ENCODE measurements at places on chromosomes 1 and 21.

DNA sequence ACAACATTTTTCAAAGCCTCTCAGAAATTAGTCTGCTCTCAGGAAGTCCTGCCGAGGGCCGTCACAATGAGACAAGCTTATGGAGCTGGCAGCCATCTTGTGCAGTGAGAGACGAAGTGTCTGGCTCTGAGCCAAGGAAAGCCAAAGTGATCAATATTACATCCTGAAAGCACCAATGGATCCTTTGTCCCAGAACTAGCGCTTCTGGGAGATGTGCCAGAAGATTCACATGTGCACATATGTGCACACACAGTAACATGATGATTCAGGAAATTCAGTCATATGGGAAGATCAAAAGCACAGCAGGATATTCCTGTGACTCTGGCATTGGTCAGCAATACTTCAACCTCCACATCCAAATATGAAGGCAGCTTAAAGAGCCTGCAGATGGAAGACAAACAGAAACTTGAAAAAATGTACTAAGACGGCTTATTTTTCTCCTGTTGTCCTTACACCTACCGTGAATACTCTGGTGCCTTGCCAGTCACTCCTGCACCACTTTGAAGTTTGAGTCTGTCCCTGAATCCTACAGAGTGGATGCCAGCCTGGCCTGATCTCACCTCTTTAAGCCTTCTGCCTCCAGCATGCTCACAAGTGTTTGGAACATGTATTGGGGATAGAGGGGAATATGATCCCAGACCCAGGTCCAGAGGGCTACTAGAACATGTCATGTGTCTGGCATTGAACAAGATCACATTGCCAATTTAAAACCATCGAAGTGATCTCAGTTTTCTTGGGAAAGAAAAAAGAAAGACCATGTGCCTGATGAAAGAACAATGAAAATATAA is 44.5 kb upstream of the PRRX1 start:
- DNase-seq = no peak

GRCh38 chr1:58497499-58497898 is 49.0 kb downstream of the OMA1 start:
- no peak for DNase-seq

DNA sequence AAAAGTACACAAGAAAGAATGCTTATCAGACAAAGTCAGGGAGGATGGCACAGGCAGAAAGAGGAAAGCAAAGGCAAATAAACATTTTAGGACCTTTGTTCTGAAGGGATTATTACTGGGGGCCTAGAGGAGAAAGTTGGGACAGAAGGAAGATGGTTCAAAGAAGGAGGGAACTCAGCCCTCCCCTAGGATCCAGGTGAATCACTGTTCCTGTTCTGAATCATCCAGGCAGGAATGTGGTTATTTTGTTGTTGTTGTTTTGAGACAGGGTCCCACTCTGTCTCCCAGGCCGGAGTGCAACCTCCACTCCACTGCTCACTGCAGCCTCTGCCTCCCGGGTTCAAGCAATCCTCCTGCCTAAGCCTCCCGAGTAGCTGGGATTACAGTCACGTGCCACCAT is 38.5 kb upstream of the PSEN2 start:
- no peak for DNase-seq

DNA sequence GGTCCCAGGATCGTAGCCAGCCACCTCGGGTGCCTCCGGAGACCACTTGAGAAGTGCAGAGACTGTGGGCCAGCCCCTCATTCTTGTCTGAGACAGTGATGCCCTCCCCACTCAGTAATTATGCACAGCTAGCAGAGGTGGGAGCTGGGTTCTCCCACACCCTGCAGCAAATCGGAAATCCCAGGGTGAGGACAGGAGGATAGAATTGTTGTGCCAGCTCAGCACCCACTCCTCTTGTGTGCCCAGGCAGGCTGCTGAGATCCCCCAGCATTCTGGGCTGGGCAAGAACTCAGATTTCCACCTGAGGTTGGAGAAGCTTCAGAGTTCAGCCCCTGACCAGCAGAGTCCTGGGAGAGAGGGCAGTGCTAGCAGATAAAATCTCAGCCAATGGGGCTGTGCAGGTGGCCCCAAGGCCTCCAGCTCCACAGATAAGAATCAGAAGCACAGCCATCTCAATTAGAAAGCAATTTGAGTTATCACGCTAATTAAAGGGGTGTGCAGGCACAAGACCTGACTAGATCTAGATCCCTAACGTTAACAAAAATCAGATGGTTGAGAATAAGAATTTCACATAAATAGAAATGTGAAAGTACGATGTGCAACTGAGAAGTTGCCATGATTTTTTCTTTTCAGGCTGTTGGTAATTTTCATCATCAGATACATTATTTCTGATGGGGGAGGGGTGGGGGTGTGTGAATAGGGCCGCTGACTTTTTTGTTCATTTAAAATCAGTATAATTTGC is 45.5 kb upstream of the IRF2BP2 start:
- DNase-seq = no peak

DNA sequence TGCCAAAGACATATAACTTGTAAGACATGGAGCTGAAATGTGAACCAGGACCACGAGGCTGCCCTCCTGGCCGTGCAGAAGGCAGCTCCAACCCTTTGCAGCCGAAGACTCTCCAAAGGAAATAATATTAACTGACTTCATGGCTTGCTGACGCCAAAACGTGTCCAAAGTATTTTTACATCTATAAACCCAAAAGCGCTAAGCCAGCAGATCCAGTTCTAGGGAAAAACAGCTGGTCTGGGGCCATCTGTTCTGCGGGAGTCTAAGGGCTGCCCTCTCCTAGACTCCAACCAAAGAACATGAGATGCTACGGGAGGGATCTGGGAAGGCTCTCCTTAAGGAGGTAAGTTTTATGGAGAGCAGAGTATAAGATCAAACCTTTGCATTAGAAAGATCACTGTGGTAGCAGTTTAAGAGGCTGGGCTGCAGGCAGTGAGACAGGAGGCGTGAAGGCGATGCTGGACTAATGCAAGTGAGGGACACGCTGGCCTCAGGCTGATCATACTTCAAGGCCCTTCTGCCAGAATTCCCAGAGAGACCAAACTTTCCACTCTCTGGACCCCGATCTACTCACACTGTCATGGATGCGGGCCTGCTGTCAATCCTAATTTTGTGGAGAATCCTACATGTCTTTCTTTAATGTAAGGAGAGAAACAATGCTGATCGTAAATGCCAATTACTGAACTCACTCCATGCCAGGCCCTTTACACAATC is 1.2 kb downstream of the TMEM53 start:
- DNase-seq = no peak

DNA sequence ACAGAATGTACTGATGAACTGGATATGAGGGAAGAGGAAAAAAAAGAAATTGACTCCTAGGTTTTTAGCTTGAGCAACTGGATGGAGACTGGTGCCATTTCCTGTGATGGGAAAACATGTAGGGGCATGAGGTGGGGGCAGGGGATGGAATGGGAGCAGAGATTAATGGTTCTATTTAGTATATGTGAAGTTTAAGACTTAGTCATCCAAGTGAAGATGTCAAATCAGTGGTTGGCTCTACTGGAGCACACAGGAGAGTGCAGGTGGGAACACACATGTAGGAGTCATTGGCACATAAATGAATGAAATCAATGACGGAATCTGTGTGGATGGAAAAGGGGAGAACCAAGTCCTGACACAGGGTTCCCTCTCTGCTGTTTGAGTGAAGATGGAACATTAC is 224.4 kb upstream of the COA6 start:
- no peak for DNase-seq

GRCh38 chr1:176444286-176444685 is 18.7 kb upstream of the PAPPA2 start:
- DNase-seq = no peak

- DNase-seq = no peak
Observed at GRCh38 chr1:62011006-62011405, 183.6 kb upstream of the L1TD1 start.

DNA sequence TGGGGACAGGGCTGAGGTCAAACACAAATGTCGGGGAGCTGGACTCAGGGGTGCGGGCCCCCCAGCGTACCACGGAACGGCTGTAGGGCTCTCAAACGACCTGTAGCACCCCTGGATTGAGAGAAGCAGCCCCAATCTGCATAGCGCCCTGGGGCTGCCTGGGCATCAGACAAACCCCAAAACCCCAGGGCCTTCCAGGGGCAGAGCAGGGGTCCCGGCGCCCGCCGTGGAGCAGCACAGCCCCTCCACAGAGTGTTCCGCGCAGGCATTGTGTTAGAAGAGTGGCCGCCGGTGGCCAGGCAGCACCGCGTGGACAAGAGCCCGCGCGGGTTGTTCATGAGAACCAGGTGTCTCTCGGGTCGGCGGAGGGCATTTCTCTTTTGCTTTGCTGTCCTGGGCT is 64.2 kb upstream of the ARHGEF16 start:
- DNase-seq = no peak

- no peak for DNase-seq
Observed at GRCh38 chr1:218409946-218410510, 64.9 kb downstream of the TGFB2 start.

- no peak for DNase-seq
Observed at GRCh38 chr1:98669355-98670296, 8.1 kb downstream of the SNX7 start.

GRCh38 chr1:50783286-50783685 is 176.8 kb downstream of the FAF1 start:
- no peak for DNase-seq

- no peak for DNase-seq
Observed at GRCh38 chr1:89354205-89354604, 9.7 kb upstream of the GBP6 start.

- no peak for DNase-seq
Observed at GRCh38 chr1:15146142-15146680, 7.3 kb upstream of the TMEM51 start.

GRCh38 chr1:31866450-31867032 is 50.7 kb upstream of the SPOCD1 start:
- DNase-seq = no peak

- DNase-seq = no peak
Observed at GRCh38 chr1:238562341-238562740, 671.6 kb upstream of the ZP4 start.

DNA sequence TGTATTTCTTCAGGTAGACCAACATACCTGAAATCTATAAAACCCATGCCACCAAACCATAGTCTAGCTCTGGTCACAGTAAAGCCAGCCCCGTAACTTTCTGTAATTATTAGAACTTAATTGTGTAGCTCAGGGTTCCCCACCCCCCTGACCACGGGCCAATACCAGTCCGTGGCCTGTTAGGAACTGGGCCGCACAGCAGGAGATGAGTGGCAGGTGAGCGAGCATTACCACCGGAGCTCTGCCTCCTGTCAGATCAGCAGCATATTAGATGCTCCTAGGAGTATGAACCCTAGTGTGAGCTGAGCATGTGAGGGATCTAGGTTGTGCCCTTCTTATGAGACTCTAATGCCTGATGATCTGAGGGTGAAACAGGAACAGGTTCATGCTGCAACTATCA is 14.6 kb downstream of the TENT5C start:
- DNase-seq = no peak

DNA sequence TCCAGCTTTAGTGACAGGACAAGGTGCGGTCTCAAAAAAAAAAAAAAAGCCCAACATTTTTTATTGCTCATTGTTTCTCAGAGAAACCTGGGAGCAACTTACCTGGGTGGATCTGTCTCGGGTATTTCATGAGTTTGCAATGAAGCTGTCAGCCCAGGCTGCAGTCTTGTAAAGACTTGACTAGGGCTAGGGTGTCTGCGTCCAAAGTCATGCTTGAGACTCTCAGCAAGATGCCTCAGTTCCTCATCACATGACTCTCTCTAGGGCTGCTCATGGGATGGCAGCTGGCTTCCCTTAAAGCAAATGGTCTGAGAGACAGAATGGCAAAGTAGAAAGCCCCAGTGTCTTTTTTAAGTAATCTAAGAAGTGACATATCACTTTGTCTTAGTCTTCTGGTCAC is 8.1 kb downstream of the GABPA start:
- DNase-seq = no peak

- no peak for DNase-seq
Observed at GRCh38 chr1:25724201-25724600, 75.8 kb upstream of the SELENON start.

DNA sequence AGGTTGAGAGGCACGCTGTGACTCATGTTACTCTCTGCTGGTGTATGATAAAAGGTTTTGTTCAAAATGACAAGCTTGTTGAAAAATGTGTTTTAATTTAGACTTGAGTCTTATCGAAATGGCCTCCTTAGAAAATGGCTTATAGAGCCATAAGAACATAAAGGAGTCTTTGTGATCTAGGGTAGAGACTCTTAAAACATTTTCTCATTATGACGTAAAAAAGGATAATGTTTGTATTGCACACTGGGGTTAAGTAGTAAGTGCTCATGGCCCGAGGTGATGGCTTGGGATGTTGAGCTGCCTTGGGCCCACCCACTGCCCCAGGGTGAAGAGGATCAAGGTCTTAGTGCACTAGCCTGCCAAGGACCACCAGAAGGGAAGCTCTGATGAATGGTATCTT is 117.4 kb downstream of the DISC1 start:
- DNase-seq = no peak

DNA sequence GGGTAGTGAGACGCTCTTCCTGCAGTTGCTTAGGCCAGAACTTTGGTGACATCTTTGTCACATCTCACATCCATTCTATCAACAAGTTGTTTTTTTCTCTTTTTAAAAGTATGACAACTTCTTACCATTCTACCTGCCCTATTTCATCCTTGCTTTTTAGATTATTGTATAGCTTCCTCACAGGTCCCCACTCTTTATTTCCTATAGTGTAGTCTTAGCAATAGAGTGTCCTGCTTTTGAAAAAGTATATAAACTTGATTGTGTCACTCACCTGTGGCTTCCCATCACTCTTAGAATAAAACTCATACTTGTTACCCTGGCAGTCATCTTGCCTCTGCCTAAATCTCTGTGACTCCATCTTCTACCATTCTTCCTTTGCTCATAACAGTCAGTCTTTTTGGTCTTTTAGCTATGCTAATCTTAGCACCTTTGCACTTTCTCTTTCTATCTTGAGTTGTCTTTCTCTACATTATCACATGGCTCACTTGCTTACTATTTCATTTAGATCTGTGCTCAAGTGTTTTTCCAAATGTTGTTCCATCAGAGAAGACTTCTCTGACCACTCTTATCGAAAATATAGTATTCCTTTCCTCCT is 9.5 kb downstream of the CDC73 start:
- no peak for DNase-seq

DNA sequence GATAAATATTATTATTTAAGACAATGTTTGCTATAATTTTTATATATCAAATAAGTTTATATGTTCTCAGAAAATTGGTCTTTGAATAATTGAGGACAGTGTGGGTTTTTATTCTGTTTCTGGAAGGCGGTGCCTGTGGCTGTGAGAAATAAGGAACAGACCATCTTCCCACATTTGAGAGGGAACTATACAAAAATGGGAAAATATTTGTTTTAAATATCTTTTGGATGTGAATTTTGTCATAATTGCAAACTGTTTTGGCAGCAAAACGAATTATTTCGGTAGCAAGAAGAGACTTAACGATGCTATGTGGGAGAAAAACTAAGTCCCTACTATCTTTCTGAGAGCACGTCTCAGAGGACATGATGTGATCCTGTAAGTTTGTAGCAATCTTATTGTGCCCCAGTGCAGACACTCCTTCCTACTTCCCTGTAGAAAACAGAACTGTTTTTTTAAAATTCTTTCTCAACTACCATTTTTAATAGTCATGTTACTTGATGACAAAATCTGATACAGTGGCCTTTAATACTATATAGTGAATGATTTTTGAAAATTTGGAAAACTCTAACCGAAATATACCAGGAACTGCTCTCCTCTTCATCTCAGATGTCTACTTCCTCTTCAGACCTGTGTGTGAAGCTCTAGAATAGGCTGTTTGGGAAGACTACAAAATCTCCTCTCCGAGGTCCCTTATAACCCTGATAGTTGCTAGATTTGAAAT is 25.4 kb downstream of the PTPRC start:
- no peak for DNase-seq
